Midbrain (tissue), 1 donor: ENCODE measurements at places on chromosomes 7 and 10.

DNA sequence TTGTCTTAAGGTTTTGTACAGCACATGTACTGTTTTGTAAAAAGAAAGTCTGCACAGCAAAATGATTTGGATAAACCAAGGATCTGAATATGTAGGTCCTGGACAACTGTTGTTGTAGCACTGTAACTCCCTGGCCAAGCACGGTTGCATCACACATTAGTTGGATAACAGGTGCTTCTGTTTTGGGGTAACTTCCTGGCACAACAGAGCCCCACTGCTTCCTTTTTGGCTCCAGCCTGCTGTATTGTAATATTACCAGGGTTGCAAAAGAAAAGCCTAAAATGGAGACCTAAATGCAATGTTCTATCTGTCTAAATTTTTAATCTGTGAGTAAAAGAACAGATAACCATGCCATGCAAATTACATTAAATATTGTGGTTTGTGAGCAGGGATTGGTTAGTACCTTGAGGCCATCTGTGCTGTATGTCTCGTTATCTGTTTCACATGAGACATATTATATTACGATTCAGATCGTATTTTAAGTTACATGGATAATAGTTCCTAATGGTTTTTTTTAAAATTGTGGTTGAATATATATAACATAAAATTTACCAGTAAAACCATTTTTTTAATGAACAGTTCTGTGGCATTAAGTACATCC is 27.5 kb upstream of the WAC start:
- no peak for DNase-seq

GRCh38 chr10:35636956-35637355 is 5.1 kb downstream of the FZD8 start:
- DNase-seq = no peak

- peak; percentile 74 for DNase-seq
Measured at GRCh38 chr10:103884681-103885139, 29.3 kb upstream of the SH3PXD2A start.

DNA sequence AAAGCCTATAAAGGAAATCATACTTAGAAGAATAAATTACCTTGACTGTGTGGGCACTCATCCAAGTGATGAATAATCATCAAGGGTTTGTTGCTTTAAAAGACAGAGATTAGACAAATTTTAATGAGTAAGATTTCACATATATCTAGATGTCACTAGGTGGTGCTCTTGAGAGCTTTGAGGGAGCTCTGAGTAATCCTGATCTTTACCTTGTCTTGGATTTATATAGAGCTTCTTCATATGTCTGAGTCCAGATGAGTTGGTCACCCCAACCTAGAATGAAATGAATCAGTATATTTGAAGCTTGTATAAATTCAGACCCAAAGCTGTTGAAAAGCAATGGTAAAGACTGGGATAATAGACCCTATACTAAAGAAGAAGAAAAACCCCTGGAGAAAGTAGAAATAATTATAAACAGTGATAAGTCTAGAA is 3.7 kb downstream of the AGR2 start:
- peak; percentile 17 for DNase-seq

DNA sequence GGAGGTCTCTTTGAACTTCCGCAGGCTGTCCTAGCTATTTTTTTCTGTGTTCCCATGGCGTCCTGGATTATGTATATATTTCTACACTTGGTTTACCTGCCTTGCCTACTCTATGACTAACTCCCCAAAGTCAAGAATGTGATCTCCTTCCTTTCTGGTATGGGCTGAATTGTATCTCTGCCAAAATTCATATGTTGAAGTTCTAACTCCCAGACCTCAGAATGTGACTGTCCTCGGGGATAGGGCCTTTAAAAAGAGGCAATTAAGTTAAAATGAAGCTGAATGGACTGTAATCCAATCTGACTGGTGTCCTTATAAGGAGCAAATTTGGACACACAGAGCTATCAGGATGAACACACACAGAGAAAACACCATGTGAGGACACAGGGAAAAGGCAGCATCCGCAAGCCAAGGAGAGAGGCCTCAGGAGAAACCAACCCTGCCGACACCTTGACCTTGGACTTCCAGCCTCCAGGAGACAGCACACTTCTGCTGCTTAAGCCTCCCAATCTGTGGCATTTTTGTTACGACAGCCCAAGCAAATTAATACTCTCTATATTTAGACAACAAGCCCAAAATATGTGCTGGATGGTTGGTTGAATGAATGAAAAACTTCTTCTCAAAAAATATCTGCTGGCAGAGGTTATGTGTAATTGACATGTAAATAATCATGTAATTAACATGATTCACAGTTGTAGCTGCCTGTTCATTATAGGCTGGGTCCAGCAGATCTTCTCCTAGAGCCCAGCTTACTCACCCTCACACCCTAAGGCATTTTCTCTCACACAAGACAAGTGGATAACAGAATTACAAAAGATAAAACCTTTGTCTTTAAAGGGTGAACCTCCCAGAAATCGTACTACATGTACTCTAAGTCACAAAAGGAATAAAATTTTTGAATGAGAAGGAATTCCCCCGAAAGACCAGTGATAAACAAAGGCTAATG is 123.7 kb downstream of the CUBN start:
- no peak for DNase-seq

GRCh38 chr7:91198371-91198770 is 65.9 kb upstream of the FZD1 start:
- no peak for DNase-seq

DNA sequence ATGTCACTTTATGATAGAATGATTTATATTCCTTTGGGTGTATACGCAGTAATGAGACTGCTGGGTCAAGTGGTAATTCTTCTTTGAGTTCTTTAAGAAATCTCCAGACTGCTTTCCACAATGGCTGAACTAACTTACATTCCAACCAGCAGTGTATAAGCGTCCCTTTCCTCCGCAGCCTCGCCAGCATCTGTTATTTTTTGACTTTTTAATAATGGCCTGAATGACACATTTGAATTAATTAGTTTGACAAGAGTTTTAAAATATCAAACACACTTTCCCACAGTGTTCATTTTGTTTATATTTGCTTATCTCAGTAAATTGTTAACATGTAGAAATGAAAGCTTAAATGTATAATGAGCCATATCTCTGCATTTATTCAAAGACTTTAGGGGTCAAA is 116.8 kb downstream of the TES start:
- no peak for DNase-seq

DNA sequence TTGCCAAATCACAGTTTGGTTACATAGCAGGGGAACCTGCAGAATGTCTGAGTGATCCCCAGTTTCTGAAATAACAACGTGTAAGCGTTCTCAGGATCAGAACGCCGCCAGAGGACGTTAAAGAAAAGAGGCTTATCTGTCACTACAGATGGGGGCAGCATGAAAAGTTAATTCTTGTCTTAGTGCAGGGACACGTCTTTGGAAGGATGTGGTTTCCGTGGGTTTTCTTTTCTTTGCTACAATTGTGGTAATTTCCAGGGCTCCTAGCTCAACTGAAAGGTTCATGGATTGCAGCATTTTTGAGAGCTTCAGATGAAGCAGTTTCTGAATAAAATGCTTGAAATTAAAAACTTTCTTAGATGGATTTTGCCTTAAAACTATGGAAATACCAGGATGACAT is 106.6 kb downstream of the PRKCQ start:
- DNase-seq = no peak
